ENCODE measurements at places on chromosomes 5 and 9.

GRCh38 chr5:177453852-177454396, 7.3 kb downstream of the PRR7 start:
- no peak for DNase-seq

DNA sequence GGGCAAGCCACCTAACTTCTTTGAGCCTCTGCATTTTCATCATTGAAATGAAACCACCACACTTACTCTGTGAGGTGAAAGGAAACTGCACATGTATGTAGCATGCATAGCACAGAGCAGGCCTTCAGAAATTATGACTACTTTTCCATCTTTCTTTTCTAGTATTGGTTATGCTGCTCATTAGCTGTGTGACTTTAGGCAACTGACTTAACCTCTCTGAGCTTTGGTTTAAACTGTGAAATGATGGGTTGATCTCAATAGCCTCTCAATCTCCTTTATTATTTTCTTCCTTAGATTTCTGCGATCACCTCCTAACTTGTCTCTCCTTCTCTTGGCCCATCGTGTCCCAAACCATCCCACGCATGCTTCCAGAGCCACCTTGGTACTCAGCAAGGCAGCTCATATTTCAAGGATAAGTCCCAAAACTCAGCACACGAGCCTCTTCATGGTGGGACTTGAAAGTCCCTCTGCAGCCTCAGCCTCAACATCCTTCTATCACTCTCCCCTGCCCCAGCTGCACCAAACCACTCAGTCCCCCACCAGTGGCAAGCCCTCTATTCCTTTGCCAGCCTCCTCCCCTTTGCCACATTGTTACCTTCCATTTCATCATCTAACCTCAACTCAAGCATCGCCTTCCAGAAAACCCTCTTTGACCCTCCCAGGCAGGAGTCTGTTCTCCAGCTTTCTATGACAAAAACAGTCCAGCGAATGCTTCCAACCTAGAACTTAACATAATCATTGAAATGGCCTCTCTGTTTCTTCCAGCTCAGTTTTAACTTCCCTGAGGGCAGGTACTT, 60.3 kb upstream of the DNAH5 start:
- no peak for DNase-seq

DNA sequence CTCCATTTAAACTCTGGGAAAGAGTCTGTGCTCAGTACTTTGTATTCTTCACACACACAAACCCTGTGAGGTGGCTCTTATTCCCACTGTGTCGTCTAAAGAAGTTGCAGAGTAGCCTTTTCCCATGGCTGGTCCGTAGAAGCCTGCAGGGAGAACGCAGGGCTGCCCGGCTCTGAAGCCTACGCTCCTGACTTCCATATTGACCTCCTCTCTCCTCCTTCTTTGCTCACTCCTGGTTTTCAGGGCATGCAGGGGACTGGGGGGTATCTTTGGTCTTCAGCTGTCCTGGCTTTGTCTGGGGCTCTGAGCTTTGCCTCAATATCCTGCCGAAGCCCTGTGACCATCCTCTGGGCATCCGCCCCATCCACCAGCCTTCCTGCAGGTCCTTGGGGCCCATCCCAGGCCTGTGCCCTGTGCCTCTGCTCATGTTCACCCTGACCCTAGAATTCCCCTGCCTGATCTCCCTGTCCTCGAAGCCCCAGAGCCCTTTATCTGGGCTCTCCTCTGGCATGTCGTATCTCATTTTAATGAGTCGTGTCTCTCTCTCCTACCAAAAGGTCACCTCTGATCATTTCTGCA, 83.8 kb upstream of the FSTL4 start:
- DNase-seq, result no peak

GRCh38 chr5:71748360-71748759, 29.3 kb downstream of the CARTPT start:
- DNase-seq, result no peak

DNA sequence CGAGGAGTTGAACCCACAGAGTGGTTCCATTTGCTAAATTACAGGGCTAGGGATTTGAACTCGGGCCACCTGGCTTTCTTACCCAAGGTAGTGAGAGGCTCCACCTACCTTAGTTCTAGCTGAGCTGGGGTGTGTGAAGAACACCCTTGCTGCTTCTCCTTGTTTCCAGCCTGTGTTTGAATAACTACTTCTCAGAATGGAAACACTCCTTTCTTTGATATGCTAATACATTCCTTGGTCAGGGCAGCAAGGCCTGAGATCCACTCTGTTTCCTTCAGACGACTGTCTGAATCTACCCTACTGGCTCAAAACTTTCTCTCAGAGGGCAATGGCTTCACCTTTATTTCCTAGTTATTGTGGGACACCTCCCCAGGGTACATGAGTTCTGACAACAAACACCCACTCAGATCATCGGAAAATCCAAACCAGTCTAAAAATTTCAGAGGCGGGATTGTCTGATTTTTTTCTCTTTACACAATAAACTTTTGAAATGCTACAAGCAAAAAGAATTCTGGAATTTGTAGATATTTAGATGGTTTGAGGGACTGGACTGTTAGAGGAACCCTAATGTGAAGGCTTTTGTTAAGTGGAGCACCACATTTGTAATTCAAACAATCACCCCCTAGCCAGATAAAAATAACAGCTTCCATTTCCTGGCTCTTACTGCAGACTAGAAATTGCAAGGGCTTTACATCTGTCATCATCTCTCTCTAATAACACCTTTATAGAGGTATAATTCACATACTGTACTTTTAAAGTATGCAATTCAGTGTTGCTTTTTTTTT, 4.0 kb upstream of the ATP6V1G1 start:
- DNase-seq, result no peak

DNA sequence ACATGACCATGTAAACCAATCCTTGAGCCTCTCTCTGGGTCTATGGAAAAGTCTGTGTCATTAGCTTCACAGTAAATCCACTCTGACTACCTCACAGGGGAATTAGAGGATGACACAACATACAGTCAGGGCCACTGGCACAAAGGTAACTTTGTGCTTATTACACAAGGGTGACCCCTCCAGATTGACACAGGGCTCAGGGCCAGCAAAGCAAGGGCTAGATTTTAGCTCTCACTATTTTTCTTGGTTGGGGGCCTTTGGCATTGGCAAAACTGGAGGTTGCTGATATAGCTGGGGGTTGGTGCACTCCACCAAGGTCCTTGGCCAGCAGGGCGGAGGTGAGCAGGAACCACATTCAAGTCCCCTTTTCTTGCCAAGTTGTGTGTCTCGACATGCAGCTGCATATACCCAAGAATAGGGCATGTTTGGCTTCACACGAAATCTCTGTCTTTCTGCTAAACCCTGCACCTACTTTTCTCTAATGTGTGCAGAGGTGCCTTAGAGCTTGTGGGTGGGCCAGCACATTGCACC, 15.2 kb upstream of the OSMR start:
- no peak for DNase-seq

DNA sequence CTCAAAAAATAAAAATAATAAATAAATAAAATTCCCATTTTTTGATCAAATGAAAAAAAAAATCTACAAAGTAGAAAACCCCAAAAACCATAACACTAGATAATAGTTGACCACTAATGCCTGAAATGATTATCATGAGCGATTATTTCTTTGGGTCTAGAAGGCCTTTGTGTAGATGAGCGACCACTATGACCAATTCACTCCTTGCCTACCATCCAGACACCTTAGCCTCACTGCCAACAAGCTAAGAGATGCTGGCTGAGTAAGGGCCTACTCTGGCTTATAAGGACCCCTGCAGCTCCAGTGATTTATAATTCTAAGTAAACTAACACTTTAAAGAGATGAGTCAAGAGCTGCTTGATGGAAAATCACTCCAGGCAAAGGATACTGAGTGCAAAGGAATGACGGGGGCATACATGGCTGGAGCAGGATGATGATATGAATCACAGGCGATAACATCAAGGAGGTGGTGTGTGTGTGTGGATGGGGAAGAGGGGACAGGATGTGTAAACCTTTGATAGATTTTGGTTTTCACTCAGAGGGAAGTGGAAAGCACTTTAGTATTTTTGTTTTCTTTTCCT, 4.8 kb upstream of the F2RL1 start:
- DNase-seq, result no peak

DNA sequence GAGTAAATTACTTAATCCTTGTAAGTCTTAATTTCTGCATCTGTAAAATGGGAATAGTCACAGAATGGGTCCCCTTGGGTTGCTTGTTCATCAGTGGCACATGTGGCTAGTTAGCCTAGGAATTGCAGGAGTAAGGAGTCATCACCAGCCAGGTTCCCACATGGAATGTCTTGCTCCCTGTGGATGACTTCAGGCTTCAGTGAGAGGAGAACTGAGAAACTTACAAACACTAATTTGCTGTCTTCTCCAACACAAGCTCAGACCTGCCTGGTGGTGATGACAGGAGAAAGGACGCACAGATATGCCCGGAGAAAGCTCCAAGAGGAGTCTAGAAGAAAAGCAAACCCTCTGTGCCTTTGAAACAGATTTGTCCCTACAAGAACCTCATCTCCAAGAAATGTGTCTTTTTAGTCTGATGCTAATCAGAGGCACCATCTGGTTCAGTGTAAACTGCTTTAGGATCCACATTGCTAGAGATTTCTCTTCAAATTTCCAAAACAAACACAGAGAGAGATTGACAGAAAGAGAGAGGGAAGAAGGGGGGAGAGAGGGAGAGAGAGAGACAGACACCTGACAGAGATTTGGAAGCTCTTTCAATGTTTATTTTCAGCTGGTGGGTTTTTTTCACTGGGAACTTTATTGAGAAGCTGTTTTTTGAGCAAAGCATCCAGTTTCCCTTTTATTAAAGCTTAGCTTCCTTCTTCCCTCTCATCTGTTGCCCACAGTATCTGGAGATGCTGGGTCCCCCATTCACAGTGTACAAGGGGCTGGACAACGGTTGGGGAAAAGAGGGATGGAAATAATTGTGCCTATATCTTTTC, 128.3 kb downstream of the DOCK2 start:
- no peak for DNase-seq
